ENCODE measurements at places on chromosomes 16 and 17.

DNA sequence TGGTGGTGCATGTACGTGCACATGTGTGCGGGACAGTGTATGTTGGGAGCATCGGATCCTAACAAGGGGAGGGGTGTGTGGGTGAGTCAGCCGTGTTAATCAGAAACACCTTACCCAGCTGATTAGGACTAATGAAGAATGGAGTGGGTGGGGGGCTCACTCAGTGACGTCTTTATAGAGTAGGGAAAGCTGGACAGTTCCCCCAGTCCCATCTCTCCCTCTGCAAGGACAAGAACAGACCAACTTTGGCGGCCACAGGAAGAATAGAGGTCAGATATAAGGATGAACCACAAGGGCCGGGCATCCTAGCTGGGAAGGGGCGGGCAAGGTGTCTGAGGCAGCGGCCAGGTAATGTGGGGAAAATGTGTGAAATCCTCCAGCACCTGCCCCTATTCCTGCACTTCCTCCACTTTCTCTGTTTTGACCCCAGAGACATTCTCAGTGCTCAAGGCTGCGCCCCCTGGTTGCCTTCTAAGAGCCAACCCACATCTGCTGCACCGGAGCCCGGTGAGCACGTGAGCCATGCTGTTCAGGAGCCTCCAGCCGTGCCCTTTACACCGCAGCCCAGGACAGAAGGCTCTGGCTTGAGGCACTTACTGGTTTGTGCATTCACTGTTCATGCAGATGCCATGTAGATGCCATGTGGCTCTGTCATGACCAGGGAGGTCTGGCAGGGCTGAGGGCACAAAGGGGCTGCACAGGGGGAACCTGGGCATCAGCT lies 18.9 kb upstream of the TBX21 start:
- DNase-seq, result no peak

DNA sequence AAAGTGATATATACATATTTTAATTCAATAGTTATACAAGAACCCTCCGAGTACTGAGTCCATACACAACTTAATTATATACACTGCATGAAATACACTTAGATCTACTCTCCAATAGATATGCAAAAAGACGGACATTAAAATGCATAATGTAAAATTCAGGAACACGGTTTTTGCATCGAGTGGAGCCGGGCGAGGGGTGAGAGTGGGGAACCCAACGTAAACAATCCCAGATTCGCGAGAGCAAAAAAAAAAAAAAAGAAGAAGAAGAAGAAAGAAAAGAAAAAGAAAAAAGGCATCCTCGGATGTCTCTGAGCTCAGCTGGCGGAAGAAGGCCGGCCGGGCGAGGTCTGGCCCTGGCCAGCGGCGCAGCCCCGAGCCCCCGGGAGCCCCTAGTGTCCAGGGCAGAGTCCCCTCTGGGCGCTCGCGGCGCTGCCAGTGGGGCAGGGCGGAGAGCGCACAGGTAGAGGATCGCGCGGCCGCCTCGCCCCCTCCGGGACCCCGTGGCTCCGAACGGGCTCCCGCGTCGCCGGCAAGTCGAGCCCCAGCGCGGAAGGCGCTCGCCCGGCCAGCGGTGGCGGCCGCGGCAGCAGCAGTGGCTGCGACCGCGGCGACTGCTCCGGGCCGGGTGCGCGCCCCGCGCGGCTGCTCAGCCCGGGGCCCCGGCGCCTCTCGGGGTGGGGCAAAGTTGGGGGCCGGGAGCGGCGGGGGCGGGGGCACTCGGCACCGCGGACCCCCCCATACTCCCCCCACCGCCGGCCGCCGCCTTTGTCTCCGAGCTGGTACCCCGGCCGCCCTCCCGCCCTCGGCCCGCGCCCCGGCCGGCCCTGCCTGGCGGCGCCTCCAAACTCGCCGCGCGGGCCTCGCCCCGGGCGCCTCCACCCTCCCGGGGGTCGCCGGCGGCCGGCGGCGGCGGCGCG lies 9.6 kb upstream of the ZFHX3 start:
- DNase-seq, result peak; percentile 60

DNA sequence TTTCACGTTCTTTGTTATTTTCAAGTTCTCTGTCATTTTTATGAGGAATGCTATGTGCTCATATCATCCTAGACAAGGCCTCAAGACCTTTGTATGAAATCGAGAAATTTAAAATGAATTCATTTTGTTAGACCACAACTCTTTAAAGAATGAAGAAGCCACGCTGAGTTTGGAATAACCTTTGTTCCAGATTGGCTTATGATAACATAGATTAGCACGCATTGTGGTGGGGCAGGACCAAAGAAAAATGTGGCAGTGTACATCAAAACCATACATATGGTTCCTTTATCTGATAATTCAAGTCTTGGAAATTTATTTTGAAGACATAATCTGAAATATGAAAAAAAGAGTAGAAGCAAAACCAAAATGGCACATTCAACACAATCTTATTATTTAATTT lies 2.2 kb downstream of the HSD17B2 start:
- DNase-seq, result no peak

- peak; percentile 89 for DNase-seq
Measured at GRCh38 chr17:58344791-58345157, 7.2 kb downstream of the SUPT4H1 start.

DNA sequence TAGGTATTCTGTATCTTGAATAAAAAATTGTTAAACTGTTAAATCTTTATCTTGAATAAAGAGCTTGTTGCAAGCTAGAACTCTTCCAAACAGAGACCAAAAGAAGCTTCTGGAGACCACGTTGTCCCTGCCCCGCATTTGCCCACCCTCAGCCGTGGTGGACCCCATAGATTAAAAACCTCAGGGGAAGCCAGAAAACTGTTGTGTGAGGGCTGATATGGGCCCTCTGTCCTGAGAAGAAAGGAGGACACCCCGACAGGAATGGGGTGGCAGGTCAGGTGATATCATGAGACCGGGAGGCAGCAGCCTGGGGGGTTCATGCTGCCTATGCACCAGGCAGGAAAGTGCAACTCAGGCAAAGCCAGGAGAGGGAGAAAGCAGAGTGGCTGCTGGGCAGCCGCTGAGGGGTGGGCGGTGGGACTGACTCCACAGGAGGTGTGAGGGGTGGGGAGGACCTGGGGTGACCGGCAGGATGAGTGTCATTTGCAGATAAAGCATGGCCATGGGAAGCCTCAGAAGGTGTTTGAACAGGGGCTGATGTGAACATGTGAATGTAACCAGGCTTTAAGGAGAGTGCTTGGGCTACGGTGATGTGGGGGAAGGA lies 147.8 kb downstream of the IRF8 start:
- no peak for DNase-seq

GRCh38 chr17:76556765-76557367 lies 17.0 kb downstream of the PRCD start:
- DNase-seq, result peak; percentile 82

- no peak for DNase-seq
Measured at GRCh38 chr17:8254881-8255280, 5.8 kb downstream of the PFAS start.

DNA sequence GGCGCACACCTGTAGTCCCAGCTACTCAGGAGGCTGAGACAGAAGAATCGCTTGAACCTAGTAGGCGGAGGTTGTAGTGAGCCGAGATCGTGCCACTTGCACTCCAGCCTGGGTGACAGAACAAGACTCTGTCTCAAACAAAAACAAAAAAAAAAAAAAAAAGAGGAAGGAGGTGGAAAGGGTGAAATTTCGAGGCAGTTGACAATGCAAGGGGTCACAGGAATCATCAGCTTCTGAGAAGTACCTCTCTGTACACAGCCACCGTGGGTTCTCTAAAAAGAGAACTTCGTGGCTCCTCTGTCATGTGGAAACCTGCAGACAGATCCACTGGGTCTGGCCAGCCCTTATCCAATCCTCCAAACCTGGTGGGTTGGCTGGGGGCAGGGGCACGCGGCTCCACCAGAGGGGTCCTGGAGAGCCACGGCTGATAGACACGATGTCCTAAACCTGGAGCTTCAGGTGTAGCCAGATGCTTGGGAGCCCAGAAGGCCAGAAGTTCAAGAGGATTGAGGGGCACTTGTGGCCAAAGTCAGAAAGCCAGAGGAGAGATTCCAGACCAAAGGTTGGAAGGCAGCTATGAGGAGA lies 540 bp upstream of the CD300LF start:
- DNase-seq, result no peak

- DNase-seq, result peak; percentile 83
Measured at GRCh38 chr16:25060920-25061319, 45.8 kb upstream of the ARHGAP17 start.

- no peak for DNase-seq
Measured at GRCh38 chr17:9232591-9233270, 211.4 kb downstream of the NTN1 start.

DNA sequence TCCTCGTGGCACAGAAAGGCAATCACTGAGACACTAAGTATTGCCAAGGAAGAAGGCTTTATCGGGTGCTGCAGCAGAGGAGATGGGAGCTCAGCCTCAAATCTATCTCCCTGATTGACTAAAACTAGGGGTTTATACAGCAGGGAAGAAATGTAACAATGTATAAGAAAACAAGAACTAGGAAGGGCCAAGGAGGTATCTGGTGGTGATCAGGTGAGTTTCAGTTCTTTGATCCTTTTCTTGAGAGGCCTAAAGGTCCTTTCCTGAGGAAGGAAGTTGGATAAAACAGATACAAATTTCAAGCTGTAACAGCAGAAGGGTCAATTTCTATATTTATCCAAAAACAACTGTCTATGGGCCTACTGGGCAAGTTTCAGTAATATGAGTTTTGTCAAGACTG lies 212.4 kb downstream of the COPRS start:
- DNase-seq, result no peak
